ENCODE measurements at places on chromosomes 3 and 15. TPM values are rescaled to one million over a fixed set of nuclear protein-coding genes. Genes with fewer than 3 reads are reported as not detected.

The TMEM212 gene
- not detected for total RNA-seq

The ATP10A gene
- 1.8 TPM for total RNA-seq

The SLC28A2 gene
- total RNA-seq: not detected

The PLA2G4E gene
- total RNA-seq: not detected

The P2RY14 gene
- 1.4 TPM for total RNA-seq

The SPINK8 gene
- total RNA-seq: not detected

The CSPG5 gene
- 206 TPM for total RNA-seq

The SI gene
- total RNA-seq: under 0.01 TPM

The SYNPR gene
- 105 TPM for total RNA-seq

The LMAN1L gene
- not detected for total RNA-seq

The HYAL1 gene
- total RNA-seq: 0.69 TPM

The CAMKV gene
- total RNA-seq: 144 TPM

The PPP4R2 gene
- 94.3 TPM for total RNA-seq

The CAMP gene
- total RNA-seq: not detected

The SHC4 gene
- total RNA-seq: 10.1 TPM

The INSYN1 gene
- total RNA-seq: 36.0 TPM

The SPTBN5 gene
- total RNA-seq: 0.92 TPM

The CPN2 gene
- not detected for total RNA-seq

The SETMAR gene
- 35.8 TPM for total RNA-seq
